ENCODE measurements at places on chromosomes 7 and 10. TPM values are rescaled to one million over a fixed set of nuclear protein-coding genes. Genes with fewer than 3 reads are reported as not detected.

MSMB gene
- not detected for total RNA-seq

TMEM236 gene
- 4.1 TPM for total RNA-seq

GRCh38 chr7:156947120-156947843 lies 2.2 kb upstream of the NOM1 start:
- no peak overlapping the region for H3K27ac ChIP-seq
- no peak for DNase-seq
- H3K4me3 ChIP-seq: no peak overlapping the region
- no peaks in the 10 kb centered on the region for H3K36me3 ChIP-seq
- H3K4me1 ChIP-seq: peaks cover 35% of the 10 kb centered on the region
- peaks cover 6% of the 10 kb centered on the region for H3K27me3 ChIP-seq

DNA sequence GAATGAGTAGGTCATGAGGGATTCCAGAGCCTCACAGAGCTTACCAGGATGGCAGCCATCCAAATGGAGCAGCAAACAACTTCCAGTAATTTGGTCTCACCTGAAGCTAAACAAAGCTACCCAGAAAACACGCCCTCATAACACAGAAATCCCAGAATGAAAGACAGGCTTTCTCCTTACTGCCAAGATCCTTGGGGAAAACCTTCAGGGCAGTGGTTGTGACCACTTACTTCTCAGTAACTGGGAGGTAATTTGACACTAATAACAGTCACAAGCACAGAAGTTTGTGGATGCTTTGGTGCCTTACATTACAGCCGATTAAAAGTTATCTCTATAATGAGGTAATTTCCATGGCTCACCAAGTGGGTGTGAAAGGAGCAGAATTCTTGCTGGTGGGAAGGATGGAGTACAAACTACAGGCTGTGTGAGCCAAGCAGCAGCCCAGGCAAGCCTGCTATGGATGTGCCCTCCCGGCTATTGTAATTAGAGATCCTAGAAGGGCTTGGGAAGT lies 10.4 kb downstream of the WDR91 start:
- H3K4me3 ChIP-seq: no peak overlapping the region
- H3K27ac ChIP-seq: no peak overlapping the region
- no peak for DNase-seq
- peaks cover 48% of the 10 kb centered on the region for H3K36me3 ChIP-seq
- no peaks in the 10 kb centered on the region for H3K27me3 ChIP-seq
- H3K4me1 ChIP-seq: peaks cover 4% of the 10 kb centered on the region

DNA sequence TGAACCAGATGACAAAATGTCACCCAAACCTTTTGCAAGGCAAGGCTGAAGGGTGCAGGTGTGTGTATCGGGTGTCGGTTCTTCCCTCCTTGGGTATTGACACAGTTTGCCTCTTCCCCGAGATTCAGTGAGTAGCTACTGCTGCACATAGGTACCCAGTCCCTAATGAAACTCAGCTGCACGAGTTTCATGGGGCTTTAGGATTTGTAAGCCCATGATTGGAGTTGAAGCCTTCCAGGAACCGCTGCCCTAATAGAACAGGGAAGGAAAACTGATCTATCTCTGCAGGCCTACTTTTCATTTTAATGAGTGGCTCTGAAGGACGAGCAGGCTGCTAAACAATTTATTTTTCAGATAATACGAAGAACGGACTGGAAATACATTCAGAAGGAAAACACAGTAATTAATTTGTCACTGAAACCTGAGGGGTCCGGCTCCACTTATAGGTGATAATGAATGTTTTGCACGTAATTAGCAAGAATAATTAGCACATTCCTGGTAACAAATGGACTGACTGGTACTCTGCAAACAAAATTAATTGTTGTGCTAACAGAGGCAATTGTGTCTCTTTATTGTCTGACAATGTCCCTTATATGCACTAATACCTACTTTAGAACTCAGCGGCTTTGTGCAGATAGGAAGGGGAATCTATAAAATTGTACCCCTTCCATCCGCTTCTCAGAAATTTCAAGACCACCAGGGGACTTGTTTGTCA lies 49.6 kb upstream of the FZD8 start:
- H3K4me1 ChIP-seq: no peaks in the 10 kb centered on the region
- no peaks in the 10 kb centered on the region for H3K27me3 ChIP-seq
- no peak overlapping the region for H3K27ac ChIP-seq
- no peak overlapping the region for H3K4me3 ChIP-seq
- no peaks in the 10 kb centered on the region for H3K36me3 ChIP-seq

GRCh38 chr7:37893359-37893758 lies 23.3 kb downstream of the SFRP4 start:
- H3K27ac ChIP-seq: no peak overlapping the region
- no peaks in the 10 kb centered on the region for H3K36me3 ChIP-seq
- no peak overlapping the region for H3K4me3 ChIP-seq
- no peaks in the 10 kb centered on the region for H3K4me1 ChIP-seq
- H3K27me3 ChIP-seq: no peaks in the 10 kb centered on the region
- no peak for DNase-seq

FZD8 gene
- total RNA-seq: 20.0 TPM

DNA sequence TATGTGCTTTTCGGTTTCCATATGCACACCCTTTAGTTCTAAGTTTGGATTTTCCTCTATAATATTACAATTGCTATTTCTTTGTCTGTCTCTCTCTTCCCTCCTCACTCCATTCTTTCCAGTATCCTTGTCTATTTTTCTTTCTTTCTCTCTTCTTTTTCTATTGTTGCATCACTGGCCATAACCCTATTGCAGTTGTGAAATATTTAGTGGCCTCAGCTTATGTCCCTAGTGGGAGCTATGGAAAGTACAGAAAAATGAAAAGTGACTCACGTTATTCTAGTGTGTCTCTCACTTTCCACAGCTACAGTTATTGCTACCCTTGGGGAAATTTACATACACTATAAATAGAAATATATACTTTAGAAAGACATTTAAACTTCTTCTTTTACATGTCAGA lies 59.1 kb downstream of the CNTNAP2 start:
- no peaks in the 10 kb centered on the region for H3K36me3 ChIP-seq
- H3K4me3 ChIP-seq: no peak overlapping the region
- no peaks in the 10 kb centered on the region for H3K27me3 ChIP-seq
- no peak for DNase-seq

- H3K4me3 ChIP-seq: no peak overlapping the region
- no peaks in the 10 kb centered on the region for H3K27me3 ChIP-seq
- DNase-seq: no peak
- peaks cover 70% of the 10 kb centered on the region for H3K4me1 ChIP-seq
- peaks cover 15% of the 10 kb centered on the region for H3K36me3 ChIP-seq
- peak overlapping the region; percentile 64 for H3K27ac ChIP-seq
These were observed 261.5 kb upstream of the KLF14 start for GRCh38 chr7:130995252-130996081.

TSC22D4 gene
- 79.6 TPM for total RNA-seq
